Central memory CD4-positive, alpha-beta T cell (primary cell): ENCODE measurements at places on chromosomes 3 and 15.

DNA sequence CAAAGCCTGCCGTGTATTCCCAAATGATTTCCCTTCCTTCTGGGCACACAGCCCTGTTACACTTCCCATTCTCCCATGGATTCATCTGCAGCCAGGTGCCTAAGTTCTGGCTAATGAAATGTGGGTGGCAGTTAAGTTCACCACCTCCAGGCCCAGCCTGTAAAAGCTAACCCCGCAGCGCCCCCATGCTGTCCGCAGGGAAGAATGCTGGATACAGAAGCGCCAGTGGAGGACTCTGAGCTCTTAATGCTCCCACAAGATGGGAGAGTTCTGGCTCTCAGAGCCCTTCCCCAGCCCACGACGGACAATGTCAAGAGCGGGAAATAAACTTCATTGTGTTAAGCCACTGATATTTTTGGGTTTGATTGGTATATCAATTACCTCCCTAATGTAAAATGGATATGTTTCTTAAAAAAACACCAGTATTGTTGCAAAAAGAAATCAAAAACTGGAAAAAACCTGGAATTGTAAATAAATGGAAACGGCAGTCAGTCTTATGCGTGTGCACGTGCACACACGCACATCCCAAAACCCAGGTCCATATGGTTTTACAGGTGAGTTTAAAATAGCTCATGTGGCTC lies 37.7 kb upstream of the FGD5 start:
- no peak for DNase-seq

- DNase-seq: no peak
These were observed 255.1 kb upstream of the WNT5A start for GRCh38 chr3:55742022-55742831.

- no peak for DNase-seq
These were observed 142.1 kb upstream of the CMC1 start for GRCh38 chr3:28099296-28099695.

DNA sequence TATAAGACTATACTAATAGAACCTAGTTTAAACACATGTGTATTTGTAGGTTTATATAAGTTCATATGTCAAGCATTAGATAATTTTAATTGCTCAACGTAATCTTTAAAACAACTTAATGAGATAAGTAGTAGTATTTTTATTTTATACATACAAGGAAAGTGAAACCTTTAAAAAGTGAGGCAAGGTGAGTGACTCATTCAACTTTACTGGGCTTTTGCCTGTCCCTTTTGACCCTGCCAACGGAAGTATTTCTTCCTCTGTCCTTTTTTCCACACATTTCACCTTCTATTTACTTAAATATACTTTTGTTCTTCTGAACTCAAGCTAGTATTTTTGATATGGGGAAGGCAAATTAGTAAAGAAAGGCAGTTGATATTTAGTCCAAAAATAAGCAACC lies 78.5 kb downstream of the KBTBD8 start:
- DNase-seq: no peak

DNA sequence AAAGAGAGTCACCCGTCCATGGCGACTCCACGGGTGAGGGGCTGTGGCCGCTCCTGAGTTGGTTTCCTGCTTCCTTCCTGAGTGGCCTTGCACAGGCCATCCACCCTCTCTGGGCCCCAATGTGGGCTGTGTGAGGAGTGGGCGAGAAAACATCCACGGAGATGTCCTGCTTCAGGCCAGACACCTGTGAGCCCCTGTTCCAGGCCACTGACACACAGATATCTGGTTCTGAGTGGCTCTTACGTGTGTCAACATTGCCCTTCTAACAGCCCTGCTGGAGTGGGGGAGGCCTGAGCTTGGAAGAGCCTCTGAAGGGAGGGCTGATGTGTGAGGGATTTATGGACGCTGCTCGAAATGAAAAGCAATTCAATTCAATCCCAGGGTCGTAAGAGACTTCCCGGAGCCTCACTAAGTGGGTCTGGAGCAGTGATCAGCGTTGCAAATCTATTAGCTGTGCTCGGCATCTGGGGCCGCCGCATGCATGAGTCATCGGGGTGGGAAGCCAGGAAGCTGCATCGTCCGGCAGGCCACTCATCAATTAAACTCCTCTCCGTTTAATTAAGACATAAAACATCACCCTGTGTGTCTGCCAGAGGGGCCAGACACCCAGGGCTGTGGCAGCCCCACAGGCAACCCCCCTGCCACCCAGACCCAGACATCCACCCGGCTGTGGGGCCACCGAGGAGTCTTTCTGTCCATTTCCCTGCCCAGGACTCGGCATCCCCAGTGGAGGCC lies 20.0 kb upstream of the PRR23E start:
- no peak for DNase-seq

DNA sequence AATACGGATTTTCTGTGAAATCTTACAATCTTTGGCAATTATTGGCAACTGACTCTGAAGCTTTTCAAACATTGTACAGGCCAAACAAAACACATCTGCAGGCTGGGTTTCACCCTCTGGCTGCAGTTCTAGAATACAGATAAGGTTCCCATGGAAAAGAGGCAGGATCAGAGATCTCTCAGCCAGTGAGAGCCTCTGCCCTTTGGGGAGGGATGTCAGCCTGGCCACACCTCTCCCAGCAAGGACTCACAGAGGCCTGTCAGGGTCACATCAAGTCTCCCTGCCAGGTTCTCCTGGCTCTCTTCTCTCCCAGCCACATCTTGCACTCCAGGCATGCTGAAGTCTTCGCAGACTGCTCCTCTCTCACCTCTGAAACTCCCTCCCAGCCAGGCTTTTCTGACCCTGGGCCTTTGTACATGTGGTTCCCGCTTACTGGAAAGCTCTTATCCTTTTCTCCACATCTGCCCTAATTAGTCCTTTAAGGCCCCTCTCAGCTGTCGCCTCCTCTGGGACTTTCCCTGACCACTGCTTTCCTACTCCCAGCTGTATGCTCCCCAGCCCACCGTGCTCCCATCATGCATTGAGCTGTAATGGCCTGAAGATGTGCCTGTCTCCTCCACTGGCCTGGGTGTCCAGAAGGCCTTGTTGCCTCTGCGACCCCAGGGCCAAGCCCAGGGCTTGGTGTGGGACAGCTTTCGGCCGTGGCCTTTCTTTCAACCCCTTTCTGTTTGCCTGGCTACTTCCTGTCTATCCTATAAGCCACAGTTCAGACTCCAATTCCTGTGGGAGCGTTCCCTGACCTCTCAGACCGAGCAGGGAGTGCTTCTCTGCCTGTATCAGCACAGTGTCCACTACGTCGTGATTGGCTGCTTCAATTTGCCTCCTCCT lies 4.3 kb downstream of the RBP1 start:
- no peak for DNase-seq

DNA sequence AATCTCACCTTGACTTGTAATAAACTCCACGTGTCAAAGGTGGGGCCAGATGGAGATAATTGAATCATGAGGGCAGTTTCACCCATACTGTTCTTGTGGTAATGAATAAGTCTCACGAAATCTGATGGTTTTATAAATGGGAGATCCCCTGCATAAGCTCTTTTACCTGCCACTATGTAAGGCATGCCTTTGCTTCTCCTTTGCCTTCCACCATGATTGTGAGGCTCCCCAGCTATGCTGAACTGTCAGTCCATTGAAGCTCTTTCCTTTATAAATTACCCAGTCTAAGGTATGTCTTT lies 45.5 kb downstream of the SUCNR1 start:
- no peak for DNase-seq

DNA sequence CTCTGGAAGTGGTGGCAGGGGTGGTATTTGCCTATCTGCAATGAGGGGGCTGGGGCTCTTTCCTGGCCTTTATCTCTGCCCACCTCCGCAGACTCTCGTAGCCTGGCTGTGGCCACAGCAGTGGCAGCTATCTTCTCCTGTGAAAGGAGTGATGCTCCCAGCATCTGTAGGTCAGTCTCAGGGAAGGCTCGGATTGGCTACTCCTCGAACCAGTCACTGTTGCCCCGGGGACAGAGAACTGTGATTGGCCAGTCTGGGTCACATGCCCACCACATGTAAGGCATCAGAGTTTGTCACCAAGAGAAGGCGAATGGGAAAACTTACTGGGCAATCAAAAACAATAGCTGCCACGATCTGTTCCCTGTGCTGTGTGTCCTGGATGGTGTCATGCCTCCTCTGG lies 30.1 kb upstream of the FGD5 start:
- no peak for DNase-seq

GRCh38 chr3:161964857-161965256 lies 468.2 kb downstream of the OTOL1 start:
- no peak for DNase-seq

- no peak for DNase-seq
These were observed 22.0 kb downstream of the USP3 start for GRCh38 chr15:63526401-63526800.

DNA sequence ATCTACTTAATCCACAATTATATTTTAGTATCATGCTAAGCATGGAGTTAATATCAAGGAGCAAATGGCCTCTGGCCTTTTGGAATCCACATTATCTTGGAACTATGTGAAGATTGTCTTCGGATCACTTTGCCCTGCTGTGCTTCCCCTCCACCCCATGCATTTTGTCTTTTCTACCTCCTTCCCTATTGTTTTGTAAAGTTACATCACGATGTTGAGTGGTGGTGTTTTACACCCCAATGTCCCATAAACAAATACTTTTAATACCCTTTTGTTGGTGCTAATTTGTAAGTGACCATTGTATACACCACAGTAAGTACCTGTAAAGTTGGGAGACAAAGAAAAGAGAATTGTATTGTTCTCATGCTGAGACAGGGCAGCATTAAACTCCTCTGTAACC lies 258.4 kb upstream of the ZNF717 start:
- no peak for DNase-seq

- DNase-seq: no peak
These were observed 18.4 kb upstream of the CRABP1 start for GRCh38 chr15:78321786-78322185.
